NCI-H460 (cell line): ENCODE measurements at places on chromosomes 5 and 9. TPM values are rescaled to one million over a fixed set of nuclear protein-coding genes. Genes with fewer than 3 reads are reported as not detected.

DNA sequence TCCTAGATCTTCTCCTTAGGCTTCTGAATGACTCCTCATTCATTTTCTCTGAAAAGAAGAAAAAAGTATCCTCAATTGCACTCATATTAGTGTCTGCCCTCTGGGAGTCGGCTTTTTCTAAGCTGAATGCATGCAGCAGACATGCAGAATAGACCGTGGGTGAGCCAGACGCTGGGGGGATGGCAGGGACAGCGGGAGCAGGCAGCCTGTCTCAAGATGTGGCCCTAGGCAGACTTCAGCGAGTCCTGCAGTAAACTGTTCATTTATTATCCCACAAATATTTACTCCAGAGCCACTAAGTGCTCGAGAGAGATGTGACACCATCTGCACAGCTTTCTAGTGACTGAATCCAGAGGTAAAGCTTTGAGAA, 164.9 kb upstream of the RAI14 start:
- DNase-seq: no peak

DNA sequence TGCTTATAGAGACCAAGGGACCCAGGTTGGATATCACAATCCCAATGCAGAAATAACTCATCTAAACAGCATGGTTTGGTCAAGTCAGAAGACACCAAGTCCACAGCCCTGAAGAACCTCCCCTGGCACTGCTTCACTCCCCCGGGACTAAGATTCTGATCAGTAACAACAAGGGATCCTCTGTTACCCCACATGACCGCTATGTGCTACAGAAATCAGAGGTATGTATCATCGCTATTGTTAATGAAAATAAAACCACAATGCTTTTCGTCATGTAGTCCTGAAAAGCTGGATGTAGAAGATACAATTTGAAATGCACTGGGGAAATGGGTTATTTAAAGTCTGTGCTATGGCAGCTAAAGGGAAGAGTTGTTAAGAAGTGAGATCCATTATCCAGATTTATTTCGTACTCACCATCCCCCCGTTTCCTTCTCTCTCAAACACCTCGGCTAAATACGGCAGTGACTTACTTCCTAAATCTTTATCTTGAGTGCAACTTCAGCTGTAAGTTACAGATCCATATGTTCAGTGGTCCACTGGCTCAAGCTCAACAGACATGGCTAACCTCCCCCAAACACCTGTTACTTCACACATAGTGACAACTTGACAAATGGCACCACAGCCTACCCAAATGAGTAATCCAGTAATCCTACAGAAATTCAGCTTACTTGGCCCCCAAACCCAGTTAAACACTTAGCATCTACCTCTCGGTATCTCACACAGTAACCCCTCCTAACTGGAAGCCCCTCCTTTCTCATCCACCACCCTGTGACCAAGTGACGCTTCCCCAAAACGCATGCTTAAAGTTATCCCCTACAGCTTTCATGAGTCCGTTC, 129.2 kb downstream of the MYO10 start:
- no peak for DNase-seq

GRCh38 chr5:179696603-179697002, 2.2 kb upstream of the CANX start:
- DNase-seq: no peak

DNA sequence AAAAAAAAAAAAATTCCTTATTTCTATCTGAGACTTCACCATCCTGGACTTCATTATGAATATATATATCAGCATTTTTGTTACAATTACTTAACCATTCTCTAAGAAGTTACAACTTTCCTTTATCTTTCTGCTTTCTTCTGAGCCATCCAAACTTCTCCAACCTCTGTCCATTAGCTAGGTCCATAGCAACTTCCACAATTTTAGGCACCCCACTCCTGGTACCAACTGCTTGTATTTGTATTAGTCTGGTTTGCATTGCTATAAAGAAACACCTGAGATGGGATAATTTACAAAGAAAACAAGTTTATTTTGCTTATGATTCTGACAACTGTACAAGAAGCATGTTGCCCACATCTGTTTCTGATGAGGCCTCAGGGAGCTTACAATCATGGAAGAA, 182.1 kb downstream of the CDH9 start:
- DNase-seq: no peak

GRCh38 chr5:34691326-34691725, 35.2 kb downstream of the RAI14 start:
- DNase-seq: no peak

DNA sequence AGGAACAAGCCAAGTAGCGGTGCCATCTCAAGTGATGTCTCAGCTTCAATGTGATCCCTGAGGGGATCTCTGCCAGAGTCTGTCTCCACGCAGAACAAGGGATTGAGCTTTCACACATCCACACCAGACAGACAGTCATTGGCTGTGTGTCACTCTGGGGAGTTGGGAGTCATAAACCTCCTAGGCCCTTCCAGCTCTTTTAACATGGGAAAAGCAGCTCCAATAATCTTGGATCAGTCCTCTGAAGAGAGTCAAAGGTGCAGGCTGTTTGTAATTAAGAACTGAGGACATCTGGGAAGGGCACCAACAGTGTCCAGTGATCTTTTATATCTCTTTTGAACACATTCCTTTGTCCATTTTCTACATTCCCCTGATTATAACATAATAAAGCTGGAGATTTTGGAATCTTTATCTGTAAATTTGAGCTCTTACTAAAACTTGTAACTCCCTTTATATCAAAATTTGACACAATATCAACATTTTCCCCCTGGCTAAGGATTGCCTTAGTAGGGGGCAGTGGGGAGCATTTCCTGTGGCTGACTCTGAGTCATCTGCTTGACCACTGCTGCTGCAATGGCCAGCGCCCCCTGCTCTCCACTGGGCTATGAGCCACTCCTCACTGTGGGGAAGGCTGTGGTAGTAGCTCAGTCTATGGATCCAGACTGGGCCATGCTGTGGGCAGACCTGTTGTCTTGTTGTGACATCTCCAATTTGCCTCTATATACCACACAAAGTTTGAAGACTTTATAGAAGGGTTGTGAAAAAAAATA, 284.4 kb downstream of the OSTF1 start:
- DNase-seq: no peak

- no peak for DNase-seq
Observed at GRCh38 chr9:133210609-133211008, 1.6 kb upstream of the OBP2B start.

PHF24 gene
- total RNA-seq: not detected in 2 replicates

FABP6 gene
- total RNA-seq: 1.0 and 2.2 TPM in 2 replicates

- no peak for DNase-seq
Observed at GRCh38 chr9:91315191-91315590, 46.5 kb downstream of the AUH start.

- DNase-seq: no peak
Observed at GRCh38 chr5:42090162-42090561, 165.1 kb downstream of the FBXO4 start.

ARHGEF28 gene
- total RNA-seq: 32.2 and 35.2 TPM in 2 replicates

DNA sequence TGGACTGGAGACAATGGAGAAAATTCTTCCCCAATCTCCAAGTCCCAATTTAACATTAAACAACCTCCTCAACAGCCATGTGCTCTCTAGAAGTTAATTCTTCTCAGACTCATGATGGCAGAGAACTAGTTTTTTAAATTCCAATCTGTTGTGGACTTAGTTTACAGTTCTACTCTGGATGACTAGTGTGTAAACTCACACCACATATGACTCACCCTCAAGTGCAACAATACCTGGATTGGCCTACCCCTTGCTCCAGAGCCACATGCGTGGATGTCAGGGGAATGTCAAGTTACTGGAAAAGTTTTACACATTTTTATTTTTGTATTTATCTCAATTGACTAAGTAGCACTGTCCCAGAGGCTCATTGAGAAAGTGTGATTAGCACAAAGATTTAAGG, 136.0 kb upstream of the EFNA5 start:
- DNase-seq: peak; percentile 12

MAMDC2 gene
- total RNA-seq: not detected in 2 replicates

- no peak for DNase-seq
Observed at GRCh38 chr5:9112520-9113291, 433.2 kb downstream of the SEMA5A start.

PDE6A gene
- 0.02 TPM in 1 of 2 replicates, not detected in the other for total RNA-seq

GRCh38 chr9:126490214-126490631, 123.5 kb upstream of the LMX1B start:
- DNase-seq: no peak

DNA sequence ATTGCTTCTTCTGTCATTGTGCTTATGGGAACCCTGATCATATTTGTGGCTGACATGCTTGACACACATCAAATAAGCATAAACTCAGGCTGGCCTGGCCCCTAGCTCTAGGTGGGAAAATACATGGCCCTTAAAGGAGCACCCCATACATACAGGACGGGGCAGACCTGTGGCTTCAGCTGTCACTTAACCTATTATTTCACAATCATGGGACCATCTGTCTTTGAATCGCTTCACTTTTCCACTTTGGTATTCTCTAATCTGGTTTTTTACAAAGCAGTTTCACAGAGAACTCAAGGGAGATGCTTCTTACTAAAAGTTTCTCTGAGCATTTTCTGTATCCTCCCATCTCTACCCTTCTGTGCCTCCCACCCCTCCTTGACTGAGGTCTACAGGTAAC, 34.6 kb upstream of the LRRTM2 start:
- DNase-seq: no peak

- no peak for DNase-seq
Observed at GRCh38 chr9:21592063-21592338, 109.9 kb upstream of the IFNE start.

INSL6 gene
- not detected in 2 replicates for total RNA-seq

DNA sequence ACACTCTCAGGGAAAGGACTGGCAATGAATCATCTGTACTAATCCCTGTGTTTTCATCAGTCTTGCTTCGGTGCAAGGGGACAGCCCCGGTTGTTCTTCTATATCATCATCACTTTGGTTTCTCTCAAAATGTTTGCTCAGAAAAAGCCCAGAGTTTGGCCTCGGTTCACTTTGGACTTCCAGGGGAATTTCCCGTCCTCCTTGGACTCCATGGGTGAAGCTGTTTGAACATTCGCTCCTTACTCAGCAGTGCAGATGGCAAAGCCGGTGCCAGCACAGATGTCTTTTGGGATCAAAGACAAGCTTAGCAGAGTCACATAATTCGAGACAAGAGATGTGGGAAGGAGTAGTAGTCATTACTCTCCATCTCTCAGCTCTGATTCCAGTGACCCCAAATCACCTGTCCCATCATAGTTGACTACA, 69.8 kb upstream of the TNFSF8 start:
- no peak for DNase-seq

DNA sequence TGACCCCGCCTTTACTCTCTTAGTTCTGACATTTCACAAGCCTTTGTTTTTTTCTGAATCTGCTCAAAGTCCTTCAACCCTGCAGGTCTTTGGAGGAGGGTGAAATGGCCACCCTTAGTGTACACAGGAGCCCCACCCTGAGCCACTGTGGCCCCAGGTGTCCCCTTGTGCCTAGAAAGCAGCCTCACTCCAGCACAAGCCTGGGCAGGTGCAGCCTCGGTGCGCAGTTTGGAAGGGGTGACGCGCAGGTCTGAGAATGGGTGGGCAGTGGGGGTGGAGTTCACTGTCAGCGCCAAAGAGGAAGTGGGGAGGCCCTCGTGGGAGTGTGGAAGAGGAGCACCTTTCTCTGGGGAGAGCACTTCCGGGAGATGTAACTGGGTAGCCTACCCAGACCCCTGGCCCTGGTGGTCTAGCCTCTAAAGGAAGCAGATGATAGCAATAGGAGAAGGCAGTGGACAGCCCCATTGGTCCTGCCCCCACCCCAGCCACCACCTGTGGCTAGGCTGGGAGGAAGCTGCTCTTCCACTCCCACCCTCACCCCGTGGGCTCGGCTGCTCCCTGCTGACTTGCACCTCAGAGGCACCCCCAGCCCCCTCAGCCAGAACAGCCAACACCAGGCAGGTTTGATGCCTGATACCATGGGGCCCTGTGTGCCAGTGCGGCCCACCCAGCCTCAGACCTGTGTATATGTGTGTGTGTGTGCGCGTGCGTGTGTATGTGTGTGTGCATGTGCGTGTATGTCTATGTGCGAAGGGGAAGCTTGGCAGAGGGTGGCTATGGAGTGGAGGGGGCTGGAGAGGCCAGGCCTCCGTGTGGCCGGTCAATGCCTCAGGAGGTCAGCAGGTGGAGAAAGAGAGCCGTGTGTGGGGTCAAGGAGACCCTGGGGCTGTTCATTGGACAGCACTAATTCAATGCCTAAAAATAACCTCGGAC, 16.8 kb upstream of the DAB2IP start:
- no peak for DNase-seq

- DNase-seq: no peak
Observed at GRCh38 chr5:73709536-73710129, 83.6 kb downstream of the ARHGEF28 start.

DNA sequence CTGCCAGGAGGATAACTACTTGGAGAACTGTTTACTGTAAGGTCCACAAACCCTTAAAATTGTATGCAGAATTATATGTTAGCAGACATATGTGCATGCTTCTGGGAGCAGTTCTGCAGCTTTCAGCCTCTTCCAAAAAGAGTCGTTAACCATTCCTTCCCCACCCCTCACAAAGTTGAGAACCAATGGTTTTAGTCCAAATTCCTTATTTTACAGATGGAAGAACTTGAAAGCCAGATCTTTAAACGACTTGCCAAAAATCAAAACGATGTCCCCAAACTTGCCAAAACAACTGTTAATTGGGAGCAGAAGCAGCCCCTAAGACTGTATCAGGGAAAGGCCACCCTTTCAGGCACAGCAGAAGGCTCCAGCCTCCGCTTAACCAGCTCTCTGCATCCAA, 266.4 kb upstream of the ANKRD55 start:
- no peak for DNase-seq

LECT2 gene
- not detected in 2 replicates for total RNA-seq
